ENCODE measurements at places on chromosomes 1 and 21. TPM values are rescaled to one million over a fixed set of nuclear protein-coding genes. Genes with fewer than 3 reads are reported as not detected.
A peak's percentile ranks its signal among the peaks of the same experiment; 100 is the strongest.

DNA sequence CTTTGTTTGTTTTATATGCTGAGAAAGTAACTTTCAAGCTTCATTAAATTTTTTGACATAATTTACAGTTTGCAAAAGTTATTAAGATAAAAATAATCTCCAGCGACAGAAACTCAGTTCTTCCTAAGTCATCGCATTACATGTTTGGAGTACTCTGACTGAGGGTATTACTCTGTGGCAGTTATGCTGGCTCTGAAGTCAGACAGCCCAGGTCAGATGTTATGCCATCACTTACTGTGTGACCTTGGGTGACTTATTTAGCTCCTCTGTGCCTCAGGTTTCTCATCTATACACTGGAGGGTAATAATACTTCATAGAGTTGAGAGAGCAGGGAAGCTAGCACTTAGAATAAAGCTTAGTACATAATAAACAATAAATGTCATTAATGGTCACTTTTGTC is 26.4 kb downstream of the PRKAA2 start:
- H3K36me3 ChIP-seq, result no peaks in the 10 kb centered on the region
- no peak overlapping the region for H3K4me3 ChIP-seq
- no peak overlapping the region for H3K27ac ChIP-seq
- H3K4me1 ChIP-seq, result no peaks in the 10 kb centered on the region
- no peaks in the 10 kb centered on the region for H3K27me3 ChIP-seq

GRCh38 chr1:211985556-211986264 is 49.6 kb downstream of the INTS7 start:
- no peak for DNase-seq
- H3K4me1 ChIP-seq, result no peaks in the 10 kb centered on the region
- H3K36me3 ChIP-seq, result peaks cover 50% of the 10 kb centered on the region
- H3K27me3 ChIP-seq, result no peaks in the 10 kb centered on the region

GRCh38 chr1:206774093-206774492 is 1.8 kb upstream of the IL10 start:
- no peak overlapping the region for H3K4me3 ChIP-seq
- H3K27me3 ChIP-seq, result peaks cover 37% of the 10 kb centered on the region
- peaks cover 52% of the 10 kb centered on the region for H3K4me1 ChIP-seq
- no peaks in the 10 kb centered on the region for H3K36me3 ChIP-seq
- DNase-seq, result no peak

The KDF1 gene
- total RNA-seq, result not detected

DNA sequence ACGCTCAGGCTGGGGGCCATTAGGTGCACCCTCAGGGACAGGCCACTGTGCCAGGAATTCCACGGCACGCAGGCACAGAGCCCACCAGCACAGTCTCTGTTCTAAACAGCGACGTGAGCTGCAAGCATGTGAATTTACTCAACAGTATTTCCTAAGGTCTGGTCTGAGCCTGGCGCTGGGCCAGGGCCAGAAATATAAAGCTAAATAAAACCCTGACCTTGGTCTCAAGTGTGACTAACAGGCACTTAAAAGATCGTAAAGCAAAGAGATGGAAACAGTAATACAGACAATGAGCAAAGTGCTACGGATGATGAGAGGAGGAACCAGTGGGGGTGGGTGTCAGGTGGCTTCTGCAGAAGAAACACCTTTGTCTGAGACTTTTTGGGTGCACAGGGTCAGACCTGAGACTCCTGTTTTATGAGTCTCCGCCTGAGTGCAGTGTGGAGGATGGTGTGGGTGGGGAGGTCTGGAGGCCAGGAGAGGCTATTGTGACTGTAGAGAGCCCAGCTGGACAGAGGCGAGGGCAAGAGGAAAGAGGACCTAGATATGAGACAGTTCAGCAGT is 53.4 kb upstream of the EDN2 start:
- no peak overlapping the region for H3K27ac ChIP-seq
- no peaks in the 10 kb centered on the region for H3K27me3 ChIP-seq
- H3K4me3 ChIP-seq, result no peak overlapping the region

The GPR157 gene
- total RNA-seq, result 1.2 TPM

- no peaks in the 10 kb centered on the region for H3K27me3 ChIP-seq
- H3K36me3 ChIP-seq, result no peaks in the 10 kb centered on the region
- H3K27ac ChIP-seq, result no peak overlapping the region
- H3K4me1 ChIP-seq, result no peaks in the 10 kb centered on the region
Observed at GRCh38 chr21:46154955-46155513, 345 bp downstream of the FTCD start.

DNA sequence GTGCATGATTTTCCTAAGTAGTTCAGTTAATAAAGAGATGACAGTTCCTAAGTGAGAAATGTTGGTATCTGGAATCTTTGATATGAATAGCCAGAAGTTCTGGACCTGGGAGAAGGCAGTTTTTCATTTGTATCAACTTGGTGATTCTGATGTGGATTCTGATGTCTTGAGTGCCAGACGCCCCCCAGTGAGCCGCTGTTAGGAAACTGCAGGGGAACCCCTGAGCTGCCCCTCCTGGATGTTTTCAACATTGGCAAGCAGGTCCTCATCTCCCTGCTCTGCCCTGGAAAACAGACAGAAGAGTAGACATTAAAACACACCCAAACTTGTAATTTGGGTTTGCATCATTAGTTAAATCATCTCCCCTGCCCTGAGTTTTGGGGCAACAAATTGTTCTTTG is 7.4 kb downstream of the ETS2 start:
- H3K4me3 ChIP-seq, result no peak overlapping the region
- no peak for DNase-seq
- H3K27me3 ChIP-seq, result no peaks in the 10 kb centered on the region

The RXFP4 gene
- total RNA-seq, result not detected

The CHIT1 gene
- 0.39 TPM for total RNA-seq

The LY9 gene
- 24.9 TPM for total RNA-seq

DNA sequence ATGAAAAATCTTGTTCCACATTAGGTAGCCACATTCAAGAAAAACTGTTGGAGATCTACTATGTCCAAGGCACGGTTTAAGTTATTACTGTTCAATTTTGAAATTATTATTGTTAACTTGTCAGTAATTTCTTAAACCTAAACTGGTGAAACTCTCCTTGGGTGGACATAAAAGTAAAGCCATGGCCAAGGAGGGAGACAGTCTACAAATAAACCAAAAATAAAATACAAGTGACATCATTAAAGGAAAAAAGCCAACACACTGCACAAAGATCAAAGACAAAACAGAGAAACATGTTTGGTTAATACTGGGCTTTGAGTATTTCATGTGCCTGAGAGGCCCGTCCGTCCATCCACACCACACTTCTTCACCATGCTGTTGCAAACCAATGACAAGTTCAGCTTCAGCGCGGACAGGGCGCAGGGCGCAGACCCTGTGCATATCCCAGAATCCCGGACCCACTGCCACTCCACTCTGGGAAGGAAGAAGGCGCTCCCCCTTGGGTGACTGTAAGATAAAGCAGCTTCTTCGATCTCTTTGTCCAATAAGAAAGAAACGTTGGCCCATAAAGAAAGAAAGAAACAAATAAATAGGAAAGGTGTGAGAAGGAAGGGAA is 918 bp upstream of the RASAL2 start:
- peaks cover 6% of the 10 kb centered on the region for H3K36me3 ChIP-seq
- H3K4me1 ChIP-seq, result peaks cover 6% of the 10 kb centered on the region
- no peak for DNase-seq

- DNase-seq, result no peak
- no peak within 1 kb of the TSS for H3K4me3 ChIP-seq
- H3K27me3 ChIP-seq, result peaks cover 44% of the 10 kb centered on the region
- H3K36me3 ChIP-seq, result no peaks in the 10 kb centered on the region
- peaks cover 3% of the 10 kb centered on the region for H3K4me1 ChIP-seq
- H3K27ac ChIP-seq, result no peak within 1 kb of the TSS
Observed at GRCh38 chr1:2019172-2019543, at the start of gene GABRD. Gene GABRD (plus strand): TSS chr1:2019345. CDS start chr1:2019424, 79 bp downstream.

The SLC19A1 gene
- 44.4 TPM for total RNA-seq

DNA sequence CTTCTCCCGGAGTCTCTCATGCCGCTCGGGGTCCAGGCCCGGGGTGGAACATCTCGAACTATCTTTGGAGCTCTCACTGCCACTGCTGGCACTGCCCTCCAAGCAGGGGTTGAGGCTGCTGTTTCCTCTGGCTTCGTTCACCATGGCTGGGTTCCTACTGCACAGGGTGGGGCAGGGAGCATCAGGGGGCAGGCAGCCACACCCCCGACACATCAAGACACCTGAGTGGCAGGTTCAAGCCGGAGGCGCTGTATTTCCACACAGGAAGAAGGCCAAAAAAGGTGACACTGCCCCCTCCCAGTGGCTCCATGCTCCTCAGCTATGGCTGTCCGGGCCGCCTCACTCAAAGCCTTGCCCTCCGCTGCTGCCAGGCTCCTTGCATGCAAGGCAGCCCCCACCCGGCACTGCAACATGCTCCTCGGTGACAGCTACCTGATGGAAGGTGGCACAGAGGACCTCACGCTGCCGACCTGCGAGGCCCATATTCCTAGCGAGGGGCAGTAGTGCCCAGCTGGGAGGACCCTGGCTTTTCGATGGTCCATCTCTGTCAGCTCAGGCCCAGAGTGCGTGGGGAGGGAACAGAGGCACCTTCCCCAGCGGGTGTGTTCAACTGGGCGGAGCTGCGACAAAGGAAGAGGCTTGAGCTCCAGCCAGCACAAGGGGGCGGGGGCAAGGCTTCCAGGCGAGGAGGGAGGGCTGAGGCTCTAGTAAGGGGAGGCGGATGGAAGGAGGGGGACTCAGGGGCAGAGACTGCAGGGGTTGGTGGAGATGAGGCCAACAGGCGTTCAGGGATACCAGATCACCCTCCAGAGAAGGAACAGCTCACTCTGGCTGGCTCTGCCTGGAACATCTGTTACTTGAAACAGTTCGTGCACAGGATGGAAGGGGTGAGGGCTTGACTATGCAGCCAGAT is 2.5 kb downstream of the MTHFR start:
- peaks cover 55% of the 10 kb centered on the region for H3K4me1 ChIP-seq
- peak overlapping the region; percentile 97 for H3K4me3 ChIP-seq
- no peaks in the 10 kb centered on the region for H3K27me3 ChIP-seq
- peak overlapping the region; percentile 88 for H3K27ac ChIP-seq

- H3K27ac ChIP-seq, result no peak overlapping the region
- peaks cover 21% of the 10 kb centered on the region for H3K4me1 ChIP-seq
- H3K27me3 ChIP-seq, result no peaks in the 10 kb centered on the region
- no peak overlapping the region for H3K4me3 ChIP-seq
- H3K36me3 ChIP-seq, result no peaks in the 10 kb centered on the region
Observed at GRCh38 chr1:109271458-109271857, 11.5 kb downstream of the PSRC1 start.
